ENCODE measurements at places on chromosomes 2 and 18.

- DNase-seq = peak; percentile 78
Measured at GRCh38 chr2:168530982-168531622, 75.0 kb downstream of the CERS6 start.

GRCh38 chr2:172834881-172835280 is 99.2 kb downstream of the RAPGEF4 start:
- DNase-seq = no peak

DNA sequence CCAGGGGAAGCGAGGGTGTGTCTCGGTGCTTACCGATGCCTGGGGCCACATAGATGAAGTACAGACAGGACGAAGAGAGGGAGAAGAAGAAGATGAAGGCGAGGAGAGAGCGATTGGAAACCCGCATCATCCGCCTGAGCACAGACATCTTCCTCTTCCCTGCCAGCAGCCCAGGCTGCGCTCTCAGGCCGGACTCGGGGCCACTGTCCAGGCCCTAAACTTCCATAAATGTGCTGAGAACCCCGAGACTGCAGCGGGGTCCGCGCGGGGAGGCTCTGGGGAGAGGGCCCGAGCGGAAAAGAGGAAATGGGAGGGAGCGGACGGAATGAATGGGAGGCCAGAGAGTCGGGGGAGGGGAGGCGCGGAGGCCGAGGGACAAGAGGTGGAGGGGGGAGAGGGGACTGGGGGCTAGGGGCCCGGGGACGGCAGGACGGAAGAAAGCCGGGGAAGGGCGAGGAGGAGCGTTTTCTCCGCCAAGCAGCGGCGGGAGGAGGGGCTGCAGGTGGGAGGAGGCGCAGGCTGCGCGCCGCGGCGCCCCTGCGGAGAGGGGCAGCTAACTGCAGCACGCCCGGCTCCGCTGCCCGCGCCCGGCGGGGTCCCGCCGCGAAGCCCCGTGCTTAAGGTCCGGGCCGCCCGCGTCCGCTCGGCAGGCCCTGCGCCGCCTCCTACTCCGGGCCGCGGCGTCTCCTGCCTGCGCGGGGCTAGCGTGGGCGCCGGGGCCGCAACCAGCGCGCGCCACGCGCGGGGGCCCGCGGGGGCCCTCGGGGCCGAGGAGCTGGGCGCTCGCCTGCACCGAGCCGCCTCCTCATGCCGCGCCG is at the start of gene B4GALT6:
B4GALT6 (minus strand) TSS at position 303 of the 818 bp plus-strand sequence; CDS start at position 148, 155 bp downstream.
- DNase-seq = peak; percentile 14

- DNase-seq = peak; percentile 67
Measured at GRCh38 chr2:174683392-174683759, 80.9 kb downstream of the CHRNA1 start.

DNA sequence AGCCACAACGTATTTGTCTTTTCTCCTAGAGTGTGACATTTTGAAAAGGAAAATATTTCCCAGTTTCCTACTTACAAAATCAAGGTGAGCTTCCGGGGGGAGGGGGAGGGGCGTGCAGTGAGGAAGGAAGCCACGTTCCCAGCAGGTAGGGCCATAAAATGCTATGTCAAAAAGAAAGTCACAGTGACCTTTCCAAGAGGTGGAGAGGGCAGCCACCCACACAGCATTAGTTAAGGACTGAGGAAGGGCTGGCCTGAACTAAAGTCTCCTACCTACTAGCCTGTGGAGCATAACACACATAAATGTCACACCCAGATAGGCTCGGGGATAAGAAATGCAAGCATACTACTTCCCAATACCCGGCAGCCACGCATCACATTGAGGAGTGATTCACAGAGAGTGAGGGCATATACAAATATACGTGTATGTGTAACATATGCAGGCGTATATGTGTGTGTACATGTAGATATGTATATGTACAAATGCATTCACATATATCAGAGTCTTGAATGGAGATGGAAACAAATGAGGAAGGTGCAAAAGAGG is 191.1 kb downstream of the STK39 start:
- DNase-seq = no peak

DNA sequence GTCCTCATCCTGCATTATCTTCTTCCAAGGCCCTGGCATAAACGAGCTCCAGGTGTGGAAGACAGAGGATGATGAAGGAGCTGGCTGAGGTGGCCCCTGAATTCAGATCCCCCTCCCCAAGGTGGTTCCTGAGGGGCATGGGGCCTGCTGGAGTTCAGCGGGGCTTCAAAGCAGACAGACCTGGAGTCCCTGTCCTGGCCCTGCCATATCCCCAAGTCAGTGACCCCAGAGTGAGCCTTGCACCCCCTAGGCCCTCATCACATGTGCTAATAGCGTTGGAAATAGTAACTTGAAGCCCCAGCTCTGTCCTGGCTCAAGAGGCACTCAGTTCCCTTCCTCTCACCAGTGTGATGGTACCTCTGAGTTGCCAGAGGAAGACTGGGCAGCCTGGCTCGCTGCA is 172.9 kb downstream of the GALNT1 start:
- DNase-seq = no peak

DNA sequence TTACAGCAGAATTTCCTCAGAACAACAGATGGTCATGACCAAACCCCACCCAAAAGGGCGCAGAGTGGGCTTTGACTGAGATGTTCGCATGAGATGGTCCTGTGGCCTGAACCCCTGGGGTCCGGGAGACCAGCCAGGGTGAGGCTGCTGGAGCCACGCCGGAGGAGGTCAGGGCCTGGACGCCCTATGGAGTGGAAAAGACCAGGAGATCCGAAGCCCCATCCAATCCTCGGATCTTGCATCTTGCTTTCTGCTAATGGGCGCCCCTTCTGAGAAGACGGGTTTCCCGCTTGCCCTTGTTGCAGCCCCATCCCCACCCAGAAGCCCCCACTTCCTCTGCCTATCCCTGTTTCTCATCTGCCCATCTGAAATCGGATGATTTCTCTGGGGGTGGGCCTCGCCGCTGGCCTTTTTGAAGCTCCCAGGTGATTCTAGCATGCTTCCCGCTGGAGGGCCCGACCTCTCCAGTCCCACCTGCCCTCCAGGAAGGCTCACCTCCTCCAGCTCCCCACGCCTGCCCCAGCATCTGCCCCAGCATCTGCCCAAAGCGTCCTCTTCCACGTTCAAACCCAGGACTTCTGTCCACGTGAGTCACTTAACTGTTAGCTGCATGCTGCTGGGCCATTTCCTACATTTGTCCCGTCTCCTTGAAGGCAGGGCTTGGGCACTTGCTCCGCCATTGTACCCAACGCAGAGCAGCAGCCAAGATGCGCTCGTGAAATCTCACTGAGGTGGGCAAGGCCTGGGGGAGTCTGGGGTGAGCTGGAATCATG is 4.3 kb upstream of the CNDP1 start:
- DNase-seq = no peak

- no peak for DNase-seq
Measured at GRCh38 chr2:107305966-107306365, 420.0 kb upstream of the ST6GAL2 start.

- no peak for DNase-seq
Measured at GRCh38 chr18:35167332-35167731, 73.5 kb upstream of the ZNF397 start.

DNA sequence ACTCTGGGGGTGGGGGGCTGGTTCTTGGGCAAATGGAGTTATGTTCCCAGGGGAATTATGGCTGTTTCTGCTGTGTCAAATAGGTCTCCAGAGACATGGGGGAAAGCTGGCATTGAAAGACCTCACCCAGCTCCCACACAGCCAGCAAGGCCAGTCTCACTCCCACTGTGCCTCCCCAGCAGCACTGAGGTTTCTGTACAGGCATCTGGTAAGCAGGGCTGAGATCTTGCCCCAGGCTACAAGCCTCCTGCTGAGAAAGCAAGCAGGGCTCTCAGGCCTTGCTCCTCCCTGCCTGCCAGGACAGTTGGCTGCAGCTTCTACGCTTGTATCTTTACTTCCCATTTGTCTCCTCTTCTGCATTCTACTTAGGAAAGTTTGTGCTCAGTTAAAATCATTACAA is 50.5 kb upstream of the FHOD3 start:
- DNase-seq = peak; percentile 15

DNA sequence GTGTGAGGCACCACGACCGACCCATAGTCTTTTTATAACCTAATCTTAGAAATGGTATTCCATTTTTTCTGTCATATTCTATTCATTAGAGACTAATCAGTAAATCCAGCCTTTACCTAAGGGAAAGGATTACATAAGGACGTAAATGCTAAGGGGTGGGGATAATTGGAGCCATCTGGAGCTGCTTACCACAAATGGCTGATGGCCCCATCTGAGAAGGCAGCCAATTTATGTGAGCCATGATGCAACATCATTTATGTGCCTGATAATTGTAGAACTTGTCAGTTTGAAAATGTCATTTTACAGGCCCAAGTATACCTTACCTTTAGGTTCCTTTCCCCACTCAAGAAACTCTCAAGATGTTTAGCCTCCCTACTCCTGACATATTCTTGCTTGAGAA is 44.0 kb downstream of the ARHGEF33 start:
- DNase-seq = peak; percentile 52

DNA sequence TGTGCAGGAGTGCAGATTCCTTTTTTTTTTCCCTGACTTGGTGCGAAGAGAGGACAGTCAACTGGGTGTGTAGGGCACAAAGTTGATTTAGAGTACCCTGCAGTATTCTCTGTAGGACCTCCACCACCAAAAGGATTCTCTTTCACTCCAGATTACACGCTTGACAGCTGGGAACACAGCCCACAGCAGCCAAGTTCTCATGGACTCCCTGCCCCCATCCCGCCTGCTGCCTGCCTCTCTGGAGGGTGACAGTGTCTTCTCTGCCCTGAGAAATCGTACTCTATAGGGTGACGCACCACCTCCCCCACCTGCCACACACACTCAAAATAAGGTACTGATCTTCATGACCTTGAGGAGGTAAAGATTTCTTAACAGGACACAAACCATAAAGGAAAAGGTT is 26.6 kb upstream of the IHH start:
- DNase-seq = no peak

DNA sequence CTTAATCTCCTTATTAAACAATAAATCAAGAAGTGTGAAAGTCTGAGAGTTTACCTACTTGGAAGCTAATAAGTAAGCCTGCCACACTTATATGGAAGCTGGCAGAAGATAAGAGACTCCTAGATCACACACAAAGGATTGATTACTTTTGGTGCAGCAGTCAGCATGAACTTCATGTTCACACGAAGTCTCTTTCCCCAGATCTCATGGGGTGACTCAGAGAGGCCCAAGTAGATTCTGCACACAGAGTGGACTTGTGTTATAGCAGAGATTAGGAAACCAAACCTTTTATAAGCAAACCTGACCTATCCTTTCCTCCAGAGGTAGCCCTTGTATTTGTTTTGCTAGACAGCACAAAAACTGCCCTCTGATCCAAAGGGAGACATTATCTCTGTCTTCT is 9.9 kb upstream of the GAREM1 start:
- DNase-seq = no peak

DNA sequence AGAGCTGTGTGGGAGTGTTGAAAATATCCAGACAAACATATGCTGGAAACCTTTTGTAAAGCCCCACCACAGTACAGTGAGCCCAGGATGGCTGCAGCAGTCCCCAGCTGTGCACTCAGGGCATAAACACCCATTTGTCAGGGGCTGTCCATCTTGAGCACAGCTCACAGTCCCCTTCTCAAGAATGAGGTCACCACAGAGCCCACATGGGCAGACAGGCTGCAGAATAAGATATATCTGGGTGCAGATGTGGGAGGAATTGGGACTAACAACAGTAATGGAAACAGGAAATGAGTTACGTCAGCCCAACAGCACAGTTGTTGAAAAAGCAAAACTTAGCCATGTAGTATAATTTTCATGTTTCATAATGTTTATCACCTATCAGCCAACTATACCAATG is 219.6 kb downstream of the ETAA1 start:
- peak; percentile 40 for DNase-seq

DNA sequence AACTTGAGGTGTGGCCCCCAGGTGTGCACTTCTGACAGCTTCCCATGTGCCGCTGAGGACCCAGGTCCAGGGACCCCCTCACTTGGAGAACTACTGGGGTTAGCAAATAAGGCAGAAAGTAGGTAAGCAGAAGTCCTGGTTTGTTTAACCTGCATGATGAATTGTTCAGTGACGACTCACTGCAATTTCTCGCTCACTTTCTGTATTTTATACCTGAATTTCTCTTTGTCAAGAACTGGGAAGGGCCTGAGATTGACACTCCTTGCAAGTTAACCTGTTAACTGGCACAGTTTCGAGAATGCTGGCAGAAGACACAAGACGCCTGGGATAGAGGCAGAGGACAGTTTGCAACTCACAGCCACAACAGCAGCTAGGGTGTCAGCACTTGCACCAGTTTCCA is 164.5 kb upstream of the NCK2 start:
- no peak for DNase-seq

DNA sequence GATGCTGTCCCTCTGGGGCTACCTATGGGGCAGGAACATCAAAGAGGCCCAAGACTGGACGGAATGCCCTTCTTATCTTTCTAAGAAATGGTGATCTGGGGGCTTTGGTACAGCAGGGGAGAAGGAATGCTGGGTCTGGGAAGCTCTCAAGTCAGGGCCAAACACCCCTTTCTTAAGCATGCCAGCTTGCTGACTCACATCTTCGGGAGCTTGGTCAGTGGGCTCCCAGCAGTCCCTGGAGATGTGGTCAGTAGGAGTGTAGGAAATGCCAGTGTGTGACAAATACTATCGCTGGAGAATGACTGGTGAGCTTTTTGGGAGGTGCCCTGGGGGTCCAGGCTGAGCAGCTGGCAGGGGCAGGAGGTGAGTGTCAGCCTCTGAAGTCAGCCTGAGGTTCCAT is 105.0 kb upstream of the CDC42EP3 start:
- peak; percentile 97 for DNase-seq

GRCh38 chr2:120066800-120067547 is 54.1 kb downstream of the EPB41L5 start:
- peak; percentile 15 for DNase-seq

GRCh38 chr2:65057054-65057375 is 799 bp downstream of the CEP68 start:
- no peak for DNase-seq

- no peak for DNase-seq
Measured at GRCh38 chr2:136909777-136910176, 144.4 kb downstream of the THSD7B start.

- DNase-seq = no peak
Measured at GRCh38 chr18:66548747-66549146, 55.1 kb downstream of the CDH19 start.

GRCh38 chr2:130336877-130337734 is 5.6 kb upstream of the IMP4 start:
- DNase-seq = peak; percentile 83

DNA sequence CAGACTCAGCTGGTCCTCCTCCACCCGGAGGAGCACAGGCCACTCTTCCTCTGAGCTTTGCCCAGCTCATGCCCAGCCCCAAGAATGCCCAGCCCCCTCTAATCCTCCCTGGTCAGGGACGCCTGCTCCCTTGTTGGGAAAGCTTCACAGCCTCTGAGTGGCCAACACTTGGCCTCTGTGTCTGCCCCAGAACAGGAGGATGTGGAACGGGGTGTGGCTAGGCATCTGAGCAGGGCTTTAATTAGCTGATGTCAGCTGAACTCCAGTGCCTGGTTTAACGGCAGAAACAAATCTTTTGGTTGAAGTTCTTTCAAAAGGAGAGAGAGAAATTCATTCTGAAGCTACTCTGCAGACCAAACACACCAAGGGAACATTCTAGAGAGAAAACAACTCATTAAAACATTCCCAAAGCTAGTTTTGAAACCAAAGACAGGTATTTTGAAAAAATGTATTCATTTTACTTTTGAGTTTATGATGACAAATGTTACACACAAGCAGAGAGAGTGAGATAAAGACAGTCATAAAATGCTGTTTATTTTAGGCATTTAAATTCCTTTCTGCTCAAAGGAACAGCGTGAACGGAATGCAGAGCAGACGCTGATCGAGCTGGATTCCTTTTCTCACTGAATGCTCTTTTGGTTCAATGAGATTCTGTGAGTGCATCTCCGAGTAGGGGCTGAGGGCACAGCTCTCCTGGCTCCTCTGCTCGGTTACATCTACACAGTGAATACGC is 63.8 kb downstream of the RTP5 start:
- DNase-seq = peak; percentile 18

- peak; percentile 65 for DNase-seq
Measured at GRCh38 chr2:46796843-46797625, 118.6 kb downstream of the MCFD2 start.

All from fibroblast of skin of scalp (primary cell).